Activated T-helper 2 cell treated with anti-CD3 and anti-CD28 coated beads, Interferon-gamma antibody, Interleukin-2, Interleukin-4, amounts not matched to agents 10 μg/mL and 5 μg/mL and 100 μg/mL, durations not matched to agents 14 hours and 24 hours and 36 hours (primary cell): ENCODE measurements at places on chromosomes 6 and 20. TPM values are rescaled to one million over a fixed set of nuclear protein-coding genes. Genes with fewer than 3 reads are reported as not detected.

DNA sequence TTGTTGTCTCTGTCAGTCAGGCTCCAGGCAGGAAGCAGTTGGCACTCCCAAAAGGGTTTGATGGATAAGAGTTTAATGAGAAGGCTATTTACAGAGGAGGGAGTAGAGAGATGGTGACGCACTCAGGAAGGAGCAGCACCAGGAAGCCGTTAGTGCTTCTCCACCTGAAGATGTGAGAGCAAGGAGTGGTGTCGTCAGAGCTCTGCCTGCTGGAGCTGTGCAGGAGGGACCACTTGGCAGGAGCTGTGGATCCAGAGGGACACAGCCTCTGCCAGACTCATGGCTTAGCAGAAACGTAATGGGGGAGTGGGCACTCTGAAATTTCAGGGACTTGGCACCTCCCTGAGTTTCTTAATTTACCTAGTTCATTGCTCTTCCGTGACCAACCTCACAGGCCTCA, 16.8 kb downstream of the DAAM2 start:
- peaks cover 3% of the 10 kb centered on the region for H3K27me3 ChIP-seq
- H3K27ac ChIP-seq, result no peak overlapping the region
- DNase-seq, result no peak
- no peaks in the 10 kb centered on the region for H3K36me3 ChIP-seq
- no peak overlapping the region for H3K4me3 ChIP-seq
- no peaks in the 10 kb centered on the region for H3K4me1 ChIP-seq

- no peaks in the 10 kb centered on the region for H3K27me3 ChIP-seq
- H3K36me3 ChIP-seq, result no peaks in the 10 kb centered on the region
- H3K4me3 ChIP-seq, result no peak overlapping the region
- no peaks in the 10 kb centered on the region for H3K4me1 ChIP-seq
Observed at GRCh38 chr6:112683106-112683505, 336.0 kb downstream of the RFPL4B start.

DNA sequence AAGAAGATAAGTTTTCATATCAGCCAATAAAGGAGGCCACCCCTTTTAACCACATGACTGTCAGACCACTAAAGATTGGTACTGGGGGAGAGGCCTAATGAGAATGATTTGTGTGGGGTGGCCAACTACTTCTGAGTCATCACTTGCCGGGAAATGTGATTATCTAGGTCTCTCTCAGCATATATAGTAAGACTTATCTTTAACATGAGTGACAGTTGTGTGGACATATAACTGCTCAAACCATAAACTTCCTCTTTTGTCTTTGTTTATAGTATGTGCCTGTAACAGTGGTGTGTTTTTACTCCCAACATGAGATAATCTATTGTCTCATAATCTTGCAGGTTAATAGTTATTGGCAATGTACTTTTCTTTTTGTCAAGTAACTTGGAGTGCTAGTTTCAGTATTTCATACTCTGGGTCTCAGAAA, 312.4 kb downstream of the CDKAL1 start:
- no peak overlapping the region for H3K4me3 ChIP-seq
- DNase-seq, result no peak

Gene TMEM217
- 4.5 and 4.8 TPM in 2 replicates for total RNA-seq

Gene TINAG
- not detected in 2 replicates for total RNA-seq

- H3K27ac ChIP-seq, result no peak overlapping the region
- H3K27me3 ChIP-seq, result peaks cover 19% of the 10 kb centered on the region
- H3K4me1 ChIP-seq, result no peaks in the 10 kb centered on the region
Observed at GRCh38 chr20:46195264-46196036, 77.3 kb downstream of the CD40 start.
